ENCODE measurements at places on chromosomes 5 and 9. TPM values are rescaled to one million over a fixed set of nuclear protein-coding genes. Genes with fewer than 3 reads are reported as not detected.

Gene SLC6A3
- total RNA-seq, result not detected

Gene SHC3
- total RNA-seq, result 4.0 TPM

Gene PFN3
- total RNA-seq, result not detected

Gene ZNF454
- total RNA-seq, result 4.7 TPM

Gene DOCK8
- 47.8 TPM for total RNA-seq

DNA sequence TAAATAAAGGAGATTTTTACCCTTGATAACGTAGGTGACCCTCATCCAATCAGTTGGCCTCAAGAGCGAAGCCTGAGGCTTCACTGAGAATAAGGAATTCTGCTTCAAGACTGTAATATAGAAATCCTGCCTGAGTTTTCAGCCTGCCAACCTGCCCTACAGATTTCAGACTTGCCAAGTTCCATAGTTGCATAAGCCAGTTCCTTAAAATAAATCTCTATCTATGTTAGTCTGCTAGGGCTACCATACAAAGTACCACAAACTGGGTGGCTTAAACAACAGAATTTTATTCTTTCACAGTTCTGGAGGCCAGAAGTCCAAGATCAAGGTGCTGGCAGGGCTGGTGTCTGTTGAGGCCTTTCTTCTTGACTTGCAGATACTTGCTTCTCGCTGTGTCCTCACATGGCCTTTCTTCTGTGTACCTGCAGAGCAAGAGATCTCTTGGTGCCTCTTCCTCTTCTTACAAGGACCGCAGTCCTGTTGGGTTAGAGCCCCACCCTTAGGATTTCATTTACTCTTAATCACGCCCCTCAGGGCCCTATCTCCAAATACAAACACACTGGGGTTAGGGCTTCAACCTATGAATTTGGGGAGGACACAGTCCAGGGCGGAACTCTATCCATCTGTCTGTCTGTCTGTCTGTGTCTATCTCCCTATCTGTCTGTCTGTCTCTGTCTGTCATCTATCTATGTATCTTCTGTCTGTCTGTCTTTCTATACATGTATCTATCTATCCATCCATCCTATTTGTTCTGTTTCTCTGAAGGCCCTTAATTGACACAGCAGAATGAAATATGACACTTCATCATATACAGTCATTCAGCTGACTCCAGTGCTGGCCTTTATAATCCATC is 17.0 kb upstream of the CMBL start:
- no peak for DNase-seq

DNA sequence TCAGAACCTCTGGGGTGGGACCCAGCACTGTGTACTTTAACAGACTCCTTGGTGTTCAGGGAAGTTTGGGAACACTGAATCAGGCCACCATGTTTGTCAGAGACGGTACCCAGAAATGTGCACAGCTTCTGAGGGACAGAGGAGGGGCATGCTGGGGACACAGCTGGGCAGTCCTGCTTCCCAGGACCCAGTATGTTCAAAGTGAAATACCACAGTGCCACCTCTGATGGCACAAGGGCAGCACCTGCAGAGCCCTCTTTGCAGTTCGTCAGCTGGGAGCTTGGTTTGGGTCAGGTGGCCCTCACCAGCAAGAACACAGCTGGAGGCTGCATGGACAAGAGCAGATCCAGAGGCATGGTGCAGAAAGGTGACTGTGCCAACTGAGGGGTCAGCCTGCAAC is 51.2 kb downstream of the NDST1 start:
- no peak for DNase-seq

DNA sequence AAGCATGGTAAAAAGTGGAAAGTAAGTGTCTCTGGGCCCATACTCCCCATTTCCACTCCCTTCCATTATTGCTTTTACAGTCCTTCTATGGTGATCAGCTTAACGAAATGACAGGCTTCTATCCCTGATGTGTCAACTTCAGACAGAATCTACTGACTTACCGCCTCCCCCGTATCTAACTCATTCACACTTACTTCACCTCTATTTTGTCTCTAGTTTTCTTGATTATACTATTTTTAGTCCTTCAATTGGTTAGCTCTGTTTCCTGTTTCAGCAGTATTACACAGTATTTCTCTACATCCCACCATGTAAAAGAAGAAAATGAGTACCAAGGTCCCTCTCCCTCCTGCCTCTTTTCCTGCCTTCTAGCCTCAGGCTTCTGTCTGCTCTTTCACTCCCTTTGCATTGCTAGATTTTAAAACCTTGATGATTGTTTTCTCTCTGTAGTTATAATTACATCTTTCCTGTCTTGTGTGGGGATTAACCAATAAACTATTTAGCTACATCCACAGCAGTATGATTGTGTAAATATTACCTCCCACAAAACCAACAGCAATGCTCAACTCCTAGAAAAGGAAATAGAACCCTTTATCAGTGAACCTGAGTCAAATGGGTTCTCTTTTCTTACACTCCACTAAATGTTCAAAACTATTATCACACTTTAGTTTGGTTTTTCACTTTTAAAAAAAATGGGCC is 53.4 kb downstream of the GNAQ start:
- DNase-seq, result no peak

DNA sequence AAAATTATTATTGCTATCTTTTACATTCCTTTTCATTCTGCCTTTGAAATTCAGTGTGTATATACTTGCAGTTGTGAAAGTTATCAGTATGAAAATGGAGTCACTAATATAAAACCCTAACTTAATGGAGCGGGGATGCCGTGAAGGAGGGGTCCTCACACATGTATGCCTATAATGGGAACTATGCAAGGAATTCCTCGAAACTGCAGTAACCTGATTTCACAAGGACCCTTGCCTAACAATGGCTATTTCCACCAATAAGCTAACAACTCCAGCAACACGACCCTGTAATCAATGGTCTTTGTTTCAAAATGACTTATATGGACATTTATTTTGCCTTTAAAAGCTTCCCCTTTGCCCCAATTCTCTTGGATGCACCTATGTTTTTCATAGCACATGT is 12.6 kb upstream of the MLLT3 start:
- no peak for DNase-seq
